Lung (tissue), 17 donors: ENCODE measurements at places on chromosomes 6 and 20.

DNA sequence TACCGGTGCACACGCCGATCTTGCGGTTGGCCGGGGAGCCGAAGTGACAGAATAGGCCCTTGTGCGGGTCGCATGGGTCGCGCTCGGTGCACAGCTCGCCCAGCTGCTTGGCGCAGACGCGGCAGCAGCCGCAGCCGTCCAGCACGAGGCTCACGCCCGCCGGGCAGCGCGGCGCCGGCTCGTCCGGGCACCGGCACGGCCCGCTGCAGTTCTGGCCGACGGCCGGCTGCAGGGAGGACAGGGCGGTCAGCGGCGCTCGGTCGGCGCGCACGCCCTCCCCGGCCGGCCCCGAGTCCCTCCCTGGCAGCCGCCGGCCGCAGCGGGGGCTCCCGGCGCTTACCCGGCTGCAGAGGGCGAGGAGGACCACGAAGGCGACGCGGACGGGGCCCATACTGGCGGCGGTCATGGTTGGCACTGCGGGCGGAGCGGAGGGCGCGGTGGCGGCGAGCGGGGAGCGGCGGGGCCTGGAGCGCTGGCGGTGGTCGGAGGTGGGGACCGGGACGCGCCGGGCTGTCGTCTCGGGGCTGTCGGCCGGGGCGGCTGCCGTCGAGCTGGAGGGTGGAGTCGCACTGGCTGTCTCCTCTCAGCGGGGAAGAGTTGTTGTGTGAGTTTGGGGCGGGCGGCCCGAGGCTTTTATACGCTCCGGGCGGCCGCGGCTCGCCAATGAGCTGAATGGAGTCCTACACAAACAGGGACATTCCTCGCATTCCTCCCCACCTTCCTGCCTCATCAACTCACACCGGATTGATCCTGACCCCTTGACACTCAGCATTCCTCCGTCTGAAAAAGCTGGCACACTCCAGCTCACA, at the start of gene CCN2:
Gene CCN2 (minus strand): TSS at position 606 of the 809 bp plus-strand sequence. CDS start 200 bp downstream, at position 406.
- peak; percentile 92 for DNase-seq

GRCh38 chr20:34365765-34366213, 2.7 kb downstream of the ITCH start:
- DNase-seq = no peak

- peak; percentile 29 for DNase-seq
These were observed 5.1 kb upstream of the KIAA0408 start for GRCh38 chr6:127464161-127464880.

DNA sequence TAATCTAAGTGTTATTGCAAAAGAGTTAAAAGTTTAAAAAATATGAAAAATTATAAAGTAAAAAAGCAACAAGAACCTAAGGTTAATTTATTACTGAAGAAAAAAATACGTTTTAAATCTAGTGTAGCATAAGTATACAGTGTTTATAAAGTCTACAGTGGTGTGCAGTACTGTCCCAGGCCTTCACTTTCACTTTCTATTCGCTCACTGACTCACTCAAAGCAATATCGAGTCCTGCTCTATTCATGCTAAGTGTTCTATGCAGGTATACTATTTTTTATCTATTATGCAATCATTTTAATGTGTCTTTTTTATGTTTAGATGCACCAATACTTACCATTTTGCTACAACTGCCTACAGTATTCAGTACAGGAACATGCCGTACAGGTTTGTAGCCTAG, 113.0 kb downstream of the MANEA start:
- no peak for DNase-seq

DNA sequence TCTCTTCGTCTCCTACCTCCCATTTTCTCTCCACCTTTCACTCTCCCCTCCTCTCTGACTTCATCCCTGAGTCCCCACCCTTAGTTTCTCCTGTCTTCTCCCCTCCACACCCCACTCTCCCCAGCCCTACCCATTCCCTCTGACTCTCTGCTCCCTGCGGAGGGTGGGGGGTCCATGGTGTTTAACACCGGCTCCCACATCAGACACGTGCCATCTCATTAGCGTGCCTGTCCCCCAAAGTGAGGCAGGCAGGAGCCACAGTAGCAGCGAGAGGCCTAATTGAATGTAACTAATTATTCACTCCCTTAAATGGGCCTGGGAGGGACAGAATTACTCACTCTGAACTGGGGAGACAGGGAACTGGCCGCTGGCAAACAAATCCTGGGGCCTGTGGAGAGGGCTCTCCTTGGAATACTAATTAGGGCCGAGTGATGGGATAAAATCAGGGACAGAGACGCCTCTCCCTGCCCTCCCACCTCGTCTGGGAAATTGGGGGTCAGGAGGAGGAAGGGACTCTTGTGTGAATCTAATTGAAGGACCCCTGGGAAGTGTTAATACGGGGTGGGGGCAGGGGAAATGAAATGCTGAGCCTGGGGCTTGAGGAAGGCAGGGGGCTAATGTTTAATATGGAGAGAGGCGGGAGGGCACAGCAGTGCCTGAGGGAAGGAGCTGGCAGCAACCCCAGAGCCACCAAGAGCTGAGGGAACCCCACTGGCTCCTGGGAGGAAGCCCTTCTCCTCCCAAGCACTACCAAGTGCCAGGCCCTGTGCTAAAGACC, 17.9 kb downstream of the CD40 start:
- DNase-seq = no peak

GRCh38 chr6:20188630-20189075, 23.6 kb downstream of the MBOAT1 start:
- no peak for DNase-seq

DNA sequence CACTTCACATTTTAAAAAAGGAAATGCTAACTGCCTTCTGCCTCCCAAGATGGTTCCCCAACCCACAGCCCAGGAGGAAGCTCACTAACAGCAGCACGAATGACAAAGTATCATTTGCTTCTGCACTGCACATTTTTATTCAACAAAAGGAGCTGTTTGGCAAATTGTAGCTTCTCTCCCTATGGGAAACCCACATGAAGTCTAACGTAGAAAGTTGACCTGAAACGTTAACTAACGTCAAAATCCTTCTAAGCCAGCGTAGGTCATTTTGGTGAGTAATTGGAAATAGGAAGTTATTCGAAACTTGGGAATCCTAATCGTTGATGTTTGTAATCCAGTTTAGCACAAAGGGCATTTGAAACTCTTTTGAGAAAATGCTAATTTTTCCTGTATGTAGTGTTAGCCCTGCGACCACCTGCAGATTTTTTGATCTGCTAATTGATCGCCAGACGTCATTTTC, 2.9 kb downstream of the SALL4 start:
- DNase-seq = peak; percentile 40

DNA sequence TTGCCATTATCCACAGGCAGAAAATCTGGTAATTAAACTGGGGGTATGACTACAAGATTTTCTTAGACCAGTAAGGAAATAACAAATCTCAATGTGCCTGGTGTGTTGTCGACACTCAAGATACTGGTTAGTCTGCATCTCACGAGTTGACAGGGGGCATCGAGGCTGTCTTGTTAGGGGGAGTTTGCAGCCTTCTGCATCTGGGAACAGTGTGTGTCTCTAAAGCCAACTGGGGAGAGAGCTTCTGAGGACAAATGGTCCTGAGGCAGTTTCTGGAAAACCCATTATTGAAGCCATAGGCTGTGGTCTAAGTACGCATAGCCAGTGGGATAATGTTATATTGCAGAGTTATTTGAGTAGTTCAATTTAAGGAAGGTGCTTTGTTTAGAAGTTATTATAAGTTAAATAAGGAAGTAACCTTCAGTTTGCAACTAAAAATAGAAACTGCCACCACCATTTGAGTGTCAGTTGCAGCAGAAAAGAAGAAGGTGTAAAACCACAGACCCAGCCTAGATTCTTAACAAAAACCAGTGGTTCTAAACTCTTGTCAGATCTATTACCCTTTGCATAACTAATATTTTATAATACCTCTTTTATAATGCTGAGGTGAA, 15.4 kb upstream of the MAPK13 start:
- no peak for DNase-seq

- DNase-seq = no peak
These were observed 23.0 kb upstream of the IER3 start for GRCh38 chr6:30767158-30767943.

GRCh38 chr20:47859278-47859677, 74.0 kb upstream of the SULF2 start:
- DNase-seq = no peak

GRCh38 chr6:64255000-64255399, 619.4 kb downstream of the PHF3 start:
- DNase-seq = no peak

DNA sequence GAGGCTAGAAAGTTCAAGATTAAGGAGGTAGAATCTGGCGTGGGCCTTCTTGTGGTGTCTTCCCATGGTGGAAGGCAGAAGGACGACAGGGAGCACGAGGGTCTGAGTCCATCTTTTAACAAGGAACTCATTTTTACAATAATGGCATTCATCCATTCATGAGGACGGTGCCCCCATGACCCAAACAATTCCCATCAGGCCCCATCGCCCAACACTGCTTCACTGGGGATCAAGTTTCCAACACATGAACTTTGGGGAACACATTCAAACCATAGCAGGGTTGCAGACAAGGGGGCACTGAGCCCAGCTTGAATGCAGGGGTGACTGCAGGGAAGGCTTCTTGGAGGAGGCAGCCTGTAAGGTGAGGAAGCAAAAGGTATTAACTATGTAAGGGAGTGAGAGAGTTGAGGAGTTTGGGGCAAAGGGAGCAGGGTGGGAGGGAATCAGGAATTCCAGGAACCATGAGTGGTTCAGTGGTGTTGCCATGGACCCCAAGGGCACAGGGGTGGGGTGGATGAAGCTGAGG, 5.5 kb downstream of the RAB44 start:
- DNase-seq = no peak

- no peak for DNase-seq
These were observed 294.1 kb downstream of the BTBD9 start for GRCh38 chr6:38345586-38345985.

- no peak for DNase-seq
These were observed 60.7 kb upstream of the LAMA2 start for GRCh38 chr6:128822271-128822670.

DNA sequence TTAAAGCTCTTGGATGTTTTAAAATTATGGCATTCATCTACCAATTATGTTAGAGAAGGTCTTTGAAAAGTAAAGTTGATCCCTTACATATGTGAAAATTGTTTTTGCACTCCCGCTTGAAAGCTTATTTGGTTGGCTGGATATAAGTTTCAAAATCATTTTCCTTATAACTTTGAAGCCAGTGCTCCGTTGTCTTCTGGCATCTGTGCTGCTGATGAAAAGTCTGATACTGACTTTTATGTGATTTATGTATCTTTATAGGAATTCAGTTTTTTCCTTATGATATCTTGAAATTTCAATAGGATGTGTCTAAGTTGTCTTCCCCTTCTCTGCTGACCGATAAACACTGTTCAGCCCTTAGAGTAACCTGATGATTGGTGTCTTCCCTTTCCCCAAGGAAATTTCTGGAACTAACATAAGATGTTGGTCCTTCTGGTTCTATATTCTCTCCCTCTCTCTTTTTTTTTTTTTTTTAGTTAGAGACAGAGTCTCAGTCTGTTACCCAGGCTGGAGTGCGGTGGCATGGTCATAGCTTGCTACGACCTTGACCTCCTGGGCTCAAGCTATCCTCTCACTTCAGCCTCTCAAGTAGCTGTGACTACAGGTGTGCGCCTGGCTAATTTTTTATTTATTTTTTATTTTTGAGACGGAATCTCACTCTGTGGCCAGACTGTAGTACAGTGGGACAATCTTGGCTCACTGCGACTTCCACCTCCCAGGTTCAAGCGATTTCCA, 12.7 kb downstream of the PANK2 start:
- no peak for DNase-seq

DNA sequence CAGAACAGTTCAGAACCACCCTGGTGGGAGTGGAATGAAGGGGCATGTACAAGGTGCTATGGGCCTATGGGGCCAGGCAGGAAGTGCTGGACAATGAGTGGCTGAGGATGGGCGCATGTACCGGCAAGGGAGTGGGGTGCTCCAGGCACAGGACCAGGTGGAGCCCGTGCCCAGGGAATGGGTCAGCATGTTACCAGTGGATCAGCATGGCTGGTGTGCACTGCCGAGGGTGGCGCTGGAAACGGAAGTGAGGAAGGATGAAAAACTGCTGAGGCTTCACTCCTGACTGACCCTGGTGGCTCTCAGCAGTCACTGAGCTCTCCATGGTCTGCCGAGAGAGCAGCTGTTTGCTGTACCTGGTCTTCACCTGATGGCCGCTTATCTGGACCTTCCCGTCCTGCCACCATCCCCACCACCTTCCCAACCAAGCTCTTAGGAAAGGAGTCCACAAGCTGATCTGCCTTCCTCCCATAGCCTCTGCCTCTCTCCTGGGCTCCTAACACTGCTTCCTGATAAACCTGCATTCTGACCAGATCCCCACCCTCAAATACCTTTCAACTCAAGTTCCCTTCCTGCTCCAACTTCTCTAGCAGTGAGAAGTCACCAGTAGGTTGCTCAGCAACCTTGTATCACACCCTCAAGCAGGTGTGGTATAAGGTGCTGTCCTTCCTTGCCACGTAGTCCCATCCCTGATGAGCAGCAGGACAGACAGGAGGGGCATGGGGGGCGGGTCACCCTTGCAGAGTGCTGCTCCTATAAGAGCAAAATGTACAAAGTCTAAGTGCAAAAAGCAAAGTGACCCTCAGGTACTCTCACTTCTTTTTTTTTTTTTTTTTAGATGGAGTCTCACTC, 7.1 kb downstream of the UQCC2 start:
- no peak for DNase-seq

- no peak for DNase-seq
These were observed 392 bp upstream of the SLC2A10 start for GRCh38 chr20:46709055-46709458.

- no peak for DNase-seq
These were observed 347.6 kb downstream of the TPBG start for GRCh38 chr6:82711105-82711827.

DNA sequence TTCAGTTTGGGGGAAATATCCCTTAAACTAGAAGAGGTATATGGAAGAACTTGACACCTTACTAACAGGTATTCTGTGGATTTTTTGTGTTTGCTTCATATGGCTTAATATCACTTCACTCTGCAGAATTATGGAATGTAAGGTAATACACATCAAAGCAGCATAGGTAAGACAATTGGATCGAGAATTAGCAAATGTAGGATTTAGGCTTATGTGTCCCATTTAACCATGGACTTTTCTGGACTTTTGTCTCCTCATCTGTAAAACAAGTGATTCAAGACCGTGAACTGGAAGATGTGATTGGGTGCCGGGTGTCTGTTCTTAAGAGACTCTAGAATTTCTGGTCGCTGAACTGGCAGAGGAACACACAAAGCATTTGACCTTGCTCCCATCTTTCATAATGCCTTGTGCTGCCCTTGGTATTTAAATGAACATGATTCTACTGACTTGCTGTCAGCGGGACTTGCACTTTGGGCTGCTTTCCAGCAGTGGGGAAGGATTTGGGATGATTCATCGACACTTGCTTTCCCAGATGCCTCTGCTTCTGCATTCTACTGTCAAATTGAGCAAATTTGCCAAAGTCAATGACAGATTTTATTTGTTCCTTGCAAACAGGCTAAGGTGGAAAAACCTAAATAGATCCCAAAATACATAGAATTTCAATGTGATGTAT, 199.8 kb downstream of the PLCB1 start:
- no peak for DNase-seq

- no peak for DNase-seq
These were observed 47.4 kb downstream of the SRC start for GRCh38 chr20:37393196-37393862.
